MCF 10A (cell line): ENCODE measurements at places on chromosomes 11 and 22.

- no peak for DNase-seq
Measured at GRCh38 chr11:112123129-112123528, 36.5 kb downstream of the SDHD start.

- DNase-seq, result peak; percentile 43
Measured at GRCh38 chr11:13354335-13354734, 76.7 kb downstream of the BMAL1 start.

DNA sequence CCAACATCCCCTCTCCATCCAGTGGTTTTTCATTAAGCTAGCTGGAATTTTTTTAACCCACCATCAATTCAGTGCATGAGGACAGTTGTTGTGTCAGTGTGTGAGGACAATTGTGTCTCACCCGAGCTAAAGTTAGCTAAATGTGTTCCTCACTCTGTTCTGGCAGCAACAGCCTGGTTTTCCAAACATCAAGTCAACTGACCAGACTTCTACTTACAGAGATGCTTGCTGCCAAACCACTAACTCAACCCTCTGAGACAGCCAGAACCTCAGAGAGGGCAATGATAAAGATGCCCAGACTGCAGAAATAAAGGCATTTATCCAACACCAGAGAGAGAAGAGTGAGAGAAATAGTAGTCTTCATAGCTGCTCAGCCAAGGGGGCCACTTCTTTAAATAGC is 6.7 kb downstream of the PAMR1 start:
- DNase-seq, result no peak

- DNase-seq, result peak; percentile 89
Measured at GRCh38 chr22:30204742-30205111, 41.8 kb downstream of the LIF start.

GRCh38 chr11:119615003-119615881 is 113.8 kb downstream of the NECTIN1 start:
- DNase-seq, result peak; percentile 67
